Fibroblast of skin of scalp (primary cell): ENCODE measurements at places on chromosomes 6 and 20.

DNA sequence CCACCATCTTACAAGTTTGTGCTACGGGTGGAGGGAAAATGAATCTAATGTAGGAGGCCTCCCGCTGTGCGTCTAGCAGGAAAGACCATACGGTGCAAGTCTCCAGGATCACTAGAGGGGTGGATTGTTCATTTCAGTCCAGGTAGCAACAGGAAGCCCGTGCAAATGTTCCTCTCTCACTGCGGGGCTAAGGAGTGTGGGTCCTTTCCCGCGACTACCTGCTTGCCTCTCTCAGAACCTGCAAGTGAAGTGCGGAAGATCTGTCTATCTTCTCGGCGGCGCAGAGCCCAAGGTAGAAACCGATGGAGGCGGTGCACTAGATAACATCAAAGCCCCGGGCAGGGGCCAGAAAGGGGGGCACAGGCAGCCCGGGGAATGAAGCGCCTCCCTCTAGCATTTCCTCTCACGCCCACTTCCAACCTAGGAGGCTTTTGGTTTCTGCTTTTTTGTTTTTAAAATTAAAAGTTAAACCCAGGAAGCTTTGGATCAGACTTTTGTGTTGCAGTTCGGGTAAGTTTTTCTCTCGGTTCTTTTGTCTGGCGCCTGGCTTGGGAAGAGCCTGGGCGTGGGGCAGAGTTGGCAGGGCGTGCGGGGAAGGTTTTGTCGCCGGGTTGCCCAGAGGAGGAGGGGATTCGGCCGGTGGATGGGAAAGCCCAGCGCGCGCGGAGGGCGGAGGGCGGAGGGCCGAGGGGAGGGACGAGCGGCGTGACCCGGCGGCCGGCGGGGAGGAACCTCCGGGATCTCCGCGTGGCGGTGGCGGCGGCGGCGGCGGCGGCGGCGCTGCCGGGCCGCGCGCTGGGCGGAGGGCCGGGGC lies 3.5 kb upstream of the HIVEP1 start:
- peak; percentile 81 for DNase-seq

DNA sequence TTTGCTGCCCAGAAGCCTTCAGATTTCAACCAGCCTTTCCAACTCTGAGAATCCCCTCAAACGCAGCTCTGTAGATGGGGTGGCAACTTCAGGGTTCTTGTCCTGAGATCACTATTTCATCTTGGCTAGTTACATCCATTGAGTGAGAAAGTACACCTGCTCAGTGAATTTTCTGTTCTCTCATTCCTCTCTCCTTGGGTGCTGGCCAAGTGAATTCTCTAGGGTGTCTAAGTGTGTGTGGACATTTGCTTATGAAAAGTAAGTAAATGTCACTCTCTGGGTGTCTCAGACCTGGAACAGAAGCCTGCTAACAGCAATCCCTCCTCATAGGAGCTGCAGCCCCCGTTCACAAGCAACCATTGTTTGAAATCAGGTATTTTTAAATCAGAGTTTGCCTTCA lies 3.8 kb downstream of the RIN2 start:
- no peak for DNase-seq

DNA sequence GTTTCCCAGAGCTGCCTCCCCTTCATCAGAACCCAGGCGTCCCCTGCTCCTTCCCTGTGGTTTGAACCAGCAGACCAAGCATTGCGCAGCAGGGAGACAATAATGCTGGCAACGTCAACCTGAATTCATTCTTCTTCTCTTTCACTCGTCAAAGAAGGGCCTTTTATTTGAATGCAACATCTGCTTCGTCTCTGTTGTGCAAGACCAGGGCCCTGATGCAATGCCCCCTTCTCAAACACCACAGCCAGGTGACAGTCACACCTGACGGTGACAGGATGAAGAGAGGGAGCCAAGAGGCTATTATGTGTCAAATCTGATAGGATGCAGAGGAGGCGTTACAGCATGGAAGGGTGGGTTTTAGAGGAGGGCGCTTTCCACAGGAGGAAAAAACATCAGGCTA lies 8.0 kb downstream of the INSM1 start:
- no peak for DNase-seq

GRCh38 chr6:89221971-89222711 lies 5.0 kb upstream of the GABRR1 start:
- DNase-seq = no peak

DNA sequence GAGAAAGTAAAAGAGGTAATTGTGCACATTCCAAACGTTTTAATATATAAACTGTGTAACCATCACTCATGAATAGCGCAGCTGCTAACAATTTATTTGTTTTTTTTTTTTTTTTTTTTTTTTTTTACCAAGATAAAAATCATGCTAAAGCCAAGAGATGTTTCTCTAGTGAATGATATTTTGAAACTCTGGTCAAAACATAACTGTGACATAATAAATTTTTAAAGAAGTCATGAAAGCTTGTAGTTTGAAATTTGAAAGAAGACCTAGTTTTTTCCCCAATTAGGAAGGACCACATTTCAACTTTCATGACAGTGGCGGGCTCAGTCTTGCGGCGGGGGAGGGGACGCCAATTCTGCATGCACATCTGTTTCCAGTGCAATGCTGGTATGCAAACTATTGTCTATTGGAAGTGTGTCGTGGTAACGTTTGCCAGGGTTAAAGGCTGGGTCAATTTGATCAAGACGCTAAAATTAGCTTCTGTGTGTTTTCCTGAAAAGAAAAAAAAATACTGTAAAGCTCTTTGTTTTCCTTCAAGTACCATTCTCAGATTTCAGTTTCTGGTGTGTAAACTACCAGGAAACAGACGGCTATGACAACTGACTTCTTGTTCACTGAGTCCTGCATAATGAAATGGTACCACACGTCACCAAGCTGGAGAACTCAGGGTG lies 211.9 kb downstream of the FOXC1 start:
- DNase-seq = peak; percentile 85
